ENCODE measurements at places on chromosomes 3 and 15. TPM values are rescaled to one million over a fixed set of nuclear protein-coding genes. Genes with fewer than 3 reads are reported as not detected.

- DNase-seq: no peak
Observed at GRCh38 chr15:66863390-66864085, 161.5 kb downstream of the SMAD6 start.

DNA sequence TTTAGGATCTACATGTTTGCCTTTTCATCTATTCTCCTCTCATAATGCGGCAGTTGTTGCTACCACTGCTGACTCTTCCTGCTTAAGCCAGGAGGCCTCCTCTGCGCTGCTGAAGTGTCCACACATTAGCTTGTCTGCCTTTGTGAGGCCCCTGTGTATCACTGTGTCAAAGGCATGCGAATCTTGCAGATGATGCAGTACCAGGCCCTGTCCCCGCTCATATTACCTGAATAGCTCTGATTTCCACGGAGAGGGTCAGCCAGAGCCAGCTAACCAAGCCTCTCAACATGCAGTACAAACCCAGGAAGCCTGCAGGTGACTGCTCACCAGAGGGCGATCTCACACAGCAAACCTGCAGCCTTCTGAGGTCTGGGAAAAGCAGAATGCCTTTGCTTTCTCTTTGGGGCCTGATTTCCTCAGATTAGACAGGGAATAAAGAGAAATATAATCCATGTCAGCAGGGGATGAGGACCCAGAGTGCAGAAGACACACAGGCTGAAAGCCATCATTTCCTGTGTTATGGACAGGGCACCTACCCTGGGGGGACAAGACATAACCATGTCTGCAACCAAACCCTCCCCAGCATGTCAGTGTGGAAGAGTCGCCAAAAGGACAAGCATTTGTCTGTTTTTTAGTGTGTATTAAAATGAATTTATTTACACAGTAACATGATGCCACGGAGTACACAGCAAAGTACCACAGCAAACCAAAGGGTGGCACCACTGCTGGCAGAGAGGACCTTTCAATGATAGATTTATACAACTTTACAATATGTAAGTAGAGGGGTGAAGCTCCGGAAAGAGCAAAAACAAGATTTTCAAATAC, 36.8 kb upstream of the TSPAN3 start:
- peak; percentile 72 for DNase-seq

- DNase-seq: no peak
Observed at GRCh38 chr3:49265661-49266386, 11.2 kb downstream of the C3orf62 start.

- no peak for DNase-seq
Observed at GRCh38 chr3:43231276-43232000, 54.9 kb upstream of the SNRK start.

DNA sequence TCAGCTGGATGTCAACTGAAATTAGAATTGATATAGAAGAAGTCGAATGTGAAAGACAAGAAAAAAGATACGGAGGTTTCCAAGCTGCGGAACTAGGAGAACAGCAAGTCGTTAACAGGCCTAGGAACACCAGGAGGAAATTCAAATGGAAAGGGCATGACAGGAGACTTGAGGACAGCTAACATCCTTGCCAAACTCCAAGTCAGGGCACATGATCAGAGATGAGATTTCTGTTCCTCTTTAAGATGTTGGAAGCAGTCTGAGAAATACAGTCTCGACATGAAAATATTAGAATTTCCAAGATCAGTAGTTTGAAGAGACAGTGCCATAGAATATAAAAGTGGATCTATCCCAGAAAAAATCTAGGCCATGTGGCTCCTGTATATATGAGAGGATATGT, 5.0 kb downstream of the MYO5A start:
- no peak for DNase-seq

DNA sequence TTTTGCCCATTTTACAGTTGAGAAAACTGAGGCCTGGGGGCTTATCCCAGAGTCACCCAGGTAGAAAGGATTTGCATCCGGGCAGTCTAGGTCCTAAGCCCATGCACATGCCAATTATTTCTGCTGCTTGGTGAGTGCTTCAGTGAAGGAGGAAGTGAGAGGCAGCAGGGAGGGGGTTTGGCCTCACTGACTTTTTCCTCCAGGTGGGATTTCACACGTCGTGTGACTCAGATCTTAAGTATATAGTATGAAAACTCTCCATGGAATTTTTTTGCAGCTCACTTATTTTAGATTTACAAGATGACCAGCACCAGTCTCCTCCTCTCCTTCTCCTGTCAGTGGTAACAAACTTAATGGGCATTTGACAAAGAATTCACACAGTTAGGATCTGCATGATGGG, 4.6 kb downstream of the ITGA11 start:
- DNase-seq: no peak

DNA sequence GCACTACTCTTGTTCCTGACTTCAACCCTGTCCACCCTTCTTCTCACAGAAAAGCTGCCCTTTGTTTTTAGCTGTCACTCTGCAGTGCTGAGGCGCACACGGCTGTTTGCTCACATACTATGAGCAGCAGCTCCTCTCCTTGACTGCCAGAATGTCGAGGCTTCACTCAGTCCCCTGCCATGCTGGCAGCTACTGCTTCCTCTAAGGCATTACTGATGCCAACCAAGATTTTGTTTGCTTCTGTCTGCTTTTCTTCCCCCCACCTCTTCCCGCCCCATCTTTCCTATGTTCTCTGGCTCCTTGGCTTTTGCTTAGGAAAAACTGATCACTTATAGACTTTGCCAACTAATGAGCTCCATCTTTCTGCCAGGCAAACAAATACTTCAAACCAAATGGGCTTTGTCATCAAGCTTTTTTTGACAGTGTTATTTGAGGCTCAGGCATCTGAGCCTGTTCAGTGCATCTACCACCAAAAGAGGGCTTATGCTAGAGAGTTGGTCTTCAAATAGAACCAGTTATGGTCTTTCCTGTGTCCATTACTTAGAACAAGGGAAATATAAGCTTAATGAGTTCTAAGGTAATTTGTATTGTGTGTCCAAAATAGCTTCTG, 81.0 kb downstream of the FBXL2 start:
- DNase-seq: no peak

DNA sequence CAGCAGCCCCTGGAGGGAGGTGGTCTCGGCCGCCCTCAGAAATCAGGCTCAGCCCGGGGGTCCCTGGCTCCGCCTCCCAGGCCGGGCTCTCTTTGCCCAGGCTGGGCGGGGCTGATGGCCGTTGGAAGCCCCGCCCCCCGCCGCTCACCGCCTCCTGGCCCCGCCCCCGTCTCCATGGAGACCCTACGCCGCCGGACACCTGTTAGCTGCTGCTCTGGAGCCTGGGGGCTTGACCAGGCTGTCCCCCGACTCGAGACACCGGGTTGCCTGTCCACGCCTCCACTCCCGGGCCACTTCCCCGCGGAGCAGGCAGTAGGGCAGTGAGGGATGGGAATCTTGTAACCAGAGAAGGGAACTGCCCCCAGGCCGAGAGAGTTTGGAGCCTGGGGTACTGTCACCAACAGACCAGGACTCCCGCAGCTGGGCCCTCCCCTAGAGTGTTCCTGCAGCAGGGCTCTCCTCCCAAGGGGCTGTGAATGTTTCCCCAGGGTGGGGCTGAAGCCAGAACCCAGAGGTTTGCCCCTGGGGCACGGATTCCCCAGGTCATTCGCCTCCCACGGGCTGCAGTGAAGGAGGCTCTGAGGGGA, 27.8 kb upstream of the RPL32 start:
- peak; percentile 80 for DNase-seq

DNA sequence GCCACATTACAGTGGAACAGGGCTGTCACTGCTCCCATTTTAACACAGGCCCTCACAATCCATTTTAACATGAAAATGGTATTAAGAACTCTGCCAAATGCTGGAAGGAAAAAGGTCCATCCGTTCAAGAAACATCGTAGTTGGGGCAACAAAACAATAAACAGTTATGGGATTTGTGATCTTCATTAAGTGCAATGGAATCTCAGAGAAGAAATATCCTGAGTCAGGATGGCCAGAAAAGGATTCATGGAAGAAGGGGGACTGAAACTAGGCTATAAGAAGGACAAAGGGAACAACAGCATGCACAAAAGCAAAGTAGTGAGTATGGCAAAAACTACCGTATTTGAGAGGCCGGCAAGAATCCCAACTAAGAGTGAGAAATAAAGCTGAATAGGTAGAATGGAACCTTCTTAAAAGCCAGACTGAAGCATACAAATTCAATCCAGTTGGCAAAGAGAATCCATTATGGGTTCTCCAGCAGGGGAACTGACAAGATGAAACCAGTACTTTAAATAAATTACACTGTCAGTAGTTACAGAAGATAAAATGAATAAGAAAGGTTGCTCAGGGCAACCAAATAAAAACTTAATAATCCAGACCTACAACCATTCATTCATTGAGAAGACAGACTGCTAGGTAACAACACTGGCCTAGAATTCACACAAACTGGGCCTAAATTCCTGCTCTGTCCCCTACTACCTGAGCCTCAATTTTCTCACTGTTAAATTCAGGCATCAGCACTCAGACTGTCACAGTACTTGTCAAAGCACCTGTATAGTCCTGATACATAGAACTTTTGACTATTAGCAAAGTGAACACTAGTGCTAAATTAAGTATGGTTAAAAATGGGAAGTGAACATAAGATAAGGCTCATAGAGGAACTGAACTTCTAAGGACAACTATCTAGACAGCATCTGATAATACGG, 6.3 kb downstream of the TBL1XR1 start:
- no peak for DNase-seq

GRCh38 chr15:93330912-93331544, 242.0 kb upstream of the RGMA start:
- no peak for DNase-seq

- DNase-seq: no peak
Observed at GRCh38 chr3:45527727-45528126, 66.8 kb upstream of the LIMD1 start.

GRCh38 chr3:155387571-155387970, 94.1 kb upstream of the STRIT1 start:
- DNase-seq: no peak

DNA sequence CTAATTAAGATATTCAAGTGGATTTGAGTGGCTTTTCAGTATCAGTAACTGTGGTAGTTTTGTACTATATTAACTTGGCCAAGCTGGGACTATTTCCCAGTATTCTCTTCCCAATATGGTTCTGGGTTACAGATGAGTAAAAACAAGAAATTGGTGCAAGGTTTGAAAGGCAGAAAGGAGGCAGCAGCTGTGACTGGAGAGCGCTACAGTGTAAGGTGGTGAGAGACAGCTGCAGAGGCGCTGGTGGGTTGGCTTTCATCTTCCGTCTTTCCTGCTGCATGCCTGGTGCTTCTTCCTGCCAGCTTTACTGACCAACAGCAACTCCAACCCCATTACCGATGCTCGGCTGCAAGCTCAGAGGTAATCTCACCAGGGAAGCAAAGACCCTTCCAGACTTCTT, 9.8 kb downstream of the DPH3 start:
- DNase-seq: no peak

GRCh38 chr15:47756872-47757271, 39.6 kb downstream of the SEMA6D start:
- no peak for DNase-seq

DNA sequence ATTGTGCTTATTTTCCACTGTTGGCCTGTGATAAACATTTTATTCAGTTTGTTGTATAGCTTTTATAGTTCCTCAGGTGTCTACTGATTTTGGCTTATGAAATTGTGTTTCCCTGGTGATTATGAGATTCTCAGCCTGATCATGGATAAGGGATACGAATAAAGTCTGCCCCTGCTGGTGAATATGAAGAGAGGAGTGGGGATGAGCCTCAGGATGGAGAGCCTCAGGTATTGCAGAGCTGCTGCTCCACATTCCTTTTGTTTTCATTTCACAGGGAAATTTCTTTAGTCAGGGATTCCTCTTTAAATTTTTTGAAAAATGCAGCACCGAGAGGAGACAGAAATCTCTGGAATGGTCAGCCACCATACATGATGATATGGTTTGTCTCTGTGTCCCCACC, 14.7 kb upstream of the RAB6B start:
- DNase-seq: no peak

DNA sequence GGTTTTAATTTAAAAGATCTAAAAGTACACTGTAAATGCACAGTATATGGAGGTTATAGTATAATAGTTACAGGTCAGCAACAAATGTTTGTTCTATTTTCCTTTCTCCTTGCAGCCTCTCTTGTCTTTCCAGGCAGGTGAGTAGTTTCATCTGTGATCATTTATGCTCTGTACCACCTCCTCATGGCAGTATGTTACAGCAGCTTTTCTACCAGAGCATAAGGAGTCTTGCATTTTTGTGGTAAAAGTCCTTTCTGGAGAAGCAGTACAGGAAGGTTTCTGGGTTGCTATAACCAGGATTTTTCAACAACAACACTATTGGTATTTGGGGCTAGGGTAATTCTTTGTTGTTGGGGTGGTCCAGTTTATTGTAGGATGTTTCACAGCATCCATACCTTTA, 59.5 kb downstream of the ZNF609 start:
- no peak for DNase-seq

DNA sequence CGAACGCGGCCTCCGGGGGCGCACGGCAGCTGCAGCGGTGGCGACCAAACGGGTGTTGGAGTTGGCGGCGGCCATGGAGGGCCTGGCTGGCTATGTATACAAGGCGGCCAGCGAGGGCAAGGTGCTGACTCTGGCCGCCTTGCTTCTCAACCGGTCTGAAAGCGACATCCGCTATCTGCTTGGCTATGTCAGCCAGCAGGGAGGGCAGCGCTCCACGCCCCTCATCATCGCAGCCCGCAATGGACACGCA, 725 bp downstream of the FEM1B start:
- no peak for DNase-seq

DNA sequence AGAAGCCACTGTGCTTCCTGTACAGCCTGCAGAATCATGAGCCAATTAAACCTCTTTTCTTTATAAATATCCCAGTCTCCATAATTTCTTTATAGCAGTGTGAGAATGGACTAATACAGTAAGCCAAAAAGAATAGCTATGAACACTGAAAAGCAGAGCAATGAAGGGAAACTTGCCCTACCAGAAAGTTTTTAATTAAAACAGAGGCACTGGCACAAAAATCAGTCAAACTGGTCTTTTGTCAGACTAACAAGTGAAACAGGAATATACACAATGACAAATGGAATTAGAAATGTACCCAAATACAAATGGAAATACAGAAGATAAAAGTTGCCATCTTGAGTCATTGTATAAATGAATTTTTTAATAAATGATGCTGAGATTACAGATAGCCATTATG, 40.5 kb downstream of the POLQ start:
- DNase-seq: no peak

DNA sequence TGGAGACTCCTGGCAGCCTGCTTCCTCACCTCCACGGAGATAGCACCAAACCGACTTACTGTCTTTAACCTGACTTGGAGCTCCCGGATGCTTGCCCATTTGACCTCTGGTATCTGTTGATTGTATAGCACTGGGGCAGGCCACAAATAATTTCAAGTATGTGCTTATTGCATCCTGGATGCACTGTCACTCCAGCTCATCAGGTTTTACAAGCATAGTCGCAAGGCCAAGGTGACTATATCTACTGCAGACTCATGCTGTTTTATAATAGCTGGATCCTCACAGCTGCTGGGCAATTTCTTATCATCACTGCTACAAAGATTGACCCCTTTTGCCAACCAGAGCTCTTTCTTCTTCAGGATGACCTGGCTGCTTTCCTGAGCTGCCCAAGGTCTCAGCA, 45.6 kb downstream of the PEX5L start:
- DNase-seq: no peak

The ABHD17C gene
- 6.8 TPM for total RNA-seq

The CD276 gene
- 192 TPM for total RNA-seq

The GLDN gene
- 0.56 TPM for total RNA-seq

The CD96 gene
- not detected for total RNA-seq

The GPR87 gene
- not detected for total RNA-seq

The ATG3 gene
- total RNA-seq: 33.6 TPM

The SNX22 gene
- 4.6 TPM for total RNA-seq

The NR2E3 gene
- 0.69 TPM for total RNA-seq
